ENCODE measurements at places on chromosomes 13 and 19.

DNA sequence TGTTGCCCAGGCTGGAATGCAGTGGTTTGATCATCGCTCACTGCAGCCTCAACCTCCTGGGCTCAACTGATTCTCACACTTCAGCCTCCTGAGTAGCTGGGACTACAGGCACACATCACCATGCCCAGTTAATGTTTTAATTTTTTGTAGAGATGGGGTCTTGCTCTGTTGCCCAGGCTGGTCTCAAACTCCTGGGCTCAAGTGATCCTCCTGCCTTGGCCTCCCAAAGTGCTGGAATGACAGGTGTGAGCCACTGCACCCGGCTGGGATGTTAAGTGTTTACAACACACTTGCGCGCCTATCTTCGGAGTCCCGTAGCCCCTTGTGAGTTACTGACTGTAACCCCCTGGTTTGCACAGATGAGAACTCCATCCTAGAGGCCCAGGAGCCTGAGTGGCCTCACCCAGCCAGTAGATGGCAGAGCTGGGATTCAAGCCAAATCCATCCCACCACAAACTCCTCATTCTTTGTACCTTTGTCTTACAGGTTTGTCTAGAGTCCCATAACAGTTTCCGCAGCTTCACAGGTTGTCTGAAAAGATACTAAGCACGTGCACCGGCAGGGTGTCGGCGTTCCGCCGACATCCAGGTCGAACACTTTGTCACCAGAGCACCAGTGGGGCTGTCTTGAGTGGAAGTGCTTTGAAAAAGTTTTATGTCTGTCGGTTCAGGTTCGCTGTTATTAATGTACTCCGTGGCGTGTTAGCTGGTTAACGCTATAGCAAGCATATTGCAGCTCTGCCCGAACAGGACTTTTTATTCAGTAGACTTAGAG is 14.7 kb downstream of the MAG start:
- DNase-seq = no peak

DNA sequence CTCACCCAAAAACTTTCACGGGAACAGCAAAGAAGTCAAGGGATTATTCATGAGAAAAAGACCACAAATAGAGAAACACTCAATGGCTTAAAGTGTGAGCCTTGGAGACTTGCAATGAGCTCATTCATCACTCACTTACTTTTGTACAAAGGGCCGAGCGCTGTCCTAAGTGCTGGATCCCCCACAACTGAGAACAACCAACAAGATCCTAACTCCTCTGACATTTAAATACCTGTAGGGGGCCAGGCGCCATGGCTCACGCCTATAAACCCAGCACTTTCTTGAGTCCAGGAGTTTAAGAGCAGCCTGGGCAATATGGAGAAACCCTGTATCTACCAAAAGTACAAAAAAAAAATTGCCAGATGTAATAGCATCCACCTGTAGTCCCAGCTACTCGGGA is 29.4 kb upstream of the ZNF507 start:
- DNase-seq = no peak

- DNase-seq = no peak
Measured at GRCh38 chr19:56273563-56274117, 1.1 kb downstream of the EDDM13 start.

DNA sequence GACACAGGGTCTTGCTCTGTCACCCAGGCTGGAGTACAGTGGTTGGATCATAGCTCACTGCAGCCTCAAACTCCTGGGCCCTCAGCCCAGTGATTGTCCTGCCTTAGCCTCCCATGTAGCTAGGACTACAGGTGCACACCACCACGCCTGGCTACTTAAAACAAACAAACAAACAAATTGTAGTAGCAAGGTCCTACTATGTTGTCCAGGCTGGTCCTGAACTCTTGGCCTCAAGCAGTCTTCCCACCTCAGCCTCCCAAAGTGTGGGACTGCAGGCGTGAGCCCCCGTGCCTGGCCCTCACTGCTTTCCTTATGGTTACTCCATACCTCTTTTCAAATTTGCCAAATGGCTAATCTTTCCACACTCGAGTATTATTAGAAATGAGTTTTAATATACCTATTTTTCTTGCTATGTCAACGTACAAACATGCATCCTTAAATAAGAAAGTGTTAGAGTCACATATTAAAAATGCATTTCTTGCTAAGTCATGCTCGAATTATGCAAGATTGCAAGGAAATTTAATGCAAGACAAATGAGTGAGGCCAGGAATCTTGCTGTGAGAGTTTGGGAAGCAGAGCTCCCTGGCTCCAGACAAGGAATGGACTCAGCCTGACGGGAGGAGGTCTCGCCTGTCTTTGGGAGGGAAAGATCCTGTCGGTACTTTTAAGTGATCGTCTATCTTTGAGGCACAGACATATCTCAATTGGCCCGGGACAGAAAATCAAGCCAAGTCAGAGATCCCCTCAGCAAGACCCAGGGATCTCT is 39.4 kb downstream of the RFX2 start:
- no peak for DNase-seq

DNA sequence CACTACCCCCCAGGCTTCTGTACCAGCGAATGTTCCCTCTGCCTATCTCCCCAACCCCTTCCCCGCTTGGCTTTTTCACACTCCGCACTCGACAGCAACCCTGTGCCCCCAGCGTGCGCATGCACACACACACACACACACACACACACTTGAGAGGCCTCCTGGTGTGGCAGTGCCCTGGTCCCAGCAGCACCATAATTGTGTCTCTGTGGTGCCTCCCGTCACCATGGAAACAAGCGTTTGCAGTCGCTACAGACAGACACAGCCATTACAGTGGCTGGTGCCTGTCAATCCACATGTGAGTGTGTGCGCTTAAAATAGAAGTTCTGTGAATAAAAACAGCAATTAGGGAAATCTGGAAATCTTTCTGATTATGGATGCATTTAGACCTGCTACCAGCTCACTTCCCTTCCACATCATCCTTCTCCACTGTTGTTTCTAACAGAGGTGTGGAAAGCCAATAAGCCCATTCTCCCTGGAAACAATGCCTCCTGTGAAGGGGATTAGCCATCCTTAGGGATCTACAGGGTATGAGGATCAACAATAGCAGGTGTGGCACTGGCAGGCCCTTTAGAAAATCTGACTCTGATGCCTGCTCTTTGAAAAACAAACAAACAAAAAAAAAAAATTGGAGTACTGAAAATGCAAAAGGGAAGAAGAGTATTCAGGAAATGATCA is 146.3 kb downstream of the DCLK1 start:
- no peak for DNase-seq

DNA sequence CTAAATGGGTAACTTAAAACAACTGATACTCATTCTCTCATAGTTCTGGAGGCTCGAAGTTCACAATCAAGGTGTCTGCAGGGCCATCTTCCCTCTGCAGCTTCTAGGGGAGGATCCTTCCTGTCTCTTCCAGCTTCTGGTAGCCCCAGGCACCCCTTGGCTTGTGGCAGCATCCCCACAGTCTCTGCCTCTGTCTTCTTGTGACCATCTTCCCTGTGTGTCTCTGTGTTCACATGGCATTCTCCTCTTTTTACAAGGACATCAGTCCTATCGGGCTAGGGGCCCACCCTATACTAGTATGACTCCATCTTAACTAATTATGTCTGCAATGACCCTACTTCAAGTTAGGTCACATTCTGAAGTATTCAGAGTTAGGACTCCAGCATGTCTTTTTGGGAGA is 73.5 kb downstream of the ANKRD10 start:
- no peak for DNase-seq

DNA sequence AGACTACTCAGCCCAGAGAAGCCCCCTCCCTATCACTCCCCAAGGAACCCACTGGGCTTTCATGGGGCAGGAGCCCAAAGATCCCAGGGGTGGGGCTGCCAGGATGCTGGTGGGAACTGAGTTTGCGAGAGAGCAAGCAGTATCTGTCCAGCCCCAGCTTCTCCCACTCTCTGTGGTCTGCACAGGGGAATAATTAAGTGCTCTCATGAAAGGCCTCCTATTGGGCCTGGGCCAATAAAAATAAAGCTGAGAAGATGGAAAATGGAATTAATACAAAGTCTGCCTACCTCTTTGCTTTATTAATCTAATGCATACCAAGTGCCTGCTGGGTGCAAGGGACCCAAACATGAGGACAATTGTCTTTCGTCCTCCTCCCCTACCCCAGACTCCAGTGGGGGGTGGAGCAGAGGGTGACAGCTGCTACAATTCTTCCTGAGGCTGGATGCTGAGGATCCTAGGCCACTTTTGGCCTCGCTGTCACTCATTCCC is 5.4 kb downstream of the DDX39A start:
- DNase-seq = no peak

DNA sequence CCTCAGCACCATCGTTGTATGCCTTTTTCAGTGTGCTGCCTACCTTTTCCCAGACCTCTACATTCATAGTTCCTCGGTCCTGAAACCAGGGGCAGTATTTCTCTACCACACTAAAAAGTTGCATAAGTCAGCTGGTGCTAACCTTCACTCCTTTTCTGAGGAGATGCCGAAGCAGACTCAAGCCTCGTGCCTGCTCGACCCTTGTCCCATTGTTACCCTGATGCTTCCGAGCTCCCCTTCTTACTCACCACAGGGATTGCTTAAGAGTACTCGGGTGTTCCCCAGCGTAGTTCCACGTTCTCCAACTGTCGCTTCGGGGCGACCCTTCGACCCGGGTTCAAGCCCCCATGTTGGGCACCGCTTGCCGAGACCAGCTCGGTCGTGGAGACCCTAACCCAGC is 19.0 kb upstream of the IL17D start:
- DNase-seq = no peak

DNA sequence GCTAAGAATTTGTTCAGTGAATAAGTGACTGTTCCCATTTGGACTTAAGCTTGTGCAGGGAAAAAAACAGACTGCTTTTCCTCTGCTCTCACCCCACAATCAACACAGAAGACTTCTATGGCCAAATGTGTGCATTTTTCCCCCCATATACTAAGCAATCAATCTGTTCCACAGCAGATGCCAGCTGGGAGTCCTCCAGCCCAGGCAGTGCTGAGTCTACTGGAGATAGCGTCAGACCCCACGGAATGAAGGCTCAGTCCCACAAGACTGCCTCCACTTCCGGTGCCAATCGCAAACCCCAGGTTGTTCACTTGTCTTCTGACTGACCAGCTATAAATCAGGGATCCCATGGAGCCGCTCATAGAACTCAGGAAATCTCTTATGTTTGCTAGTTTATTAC is 69.5 kb upstream of the ANKRD10 start:
- DNase-seq = no peak

DNA sequence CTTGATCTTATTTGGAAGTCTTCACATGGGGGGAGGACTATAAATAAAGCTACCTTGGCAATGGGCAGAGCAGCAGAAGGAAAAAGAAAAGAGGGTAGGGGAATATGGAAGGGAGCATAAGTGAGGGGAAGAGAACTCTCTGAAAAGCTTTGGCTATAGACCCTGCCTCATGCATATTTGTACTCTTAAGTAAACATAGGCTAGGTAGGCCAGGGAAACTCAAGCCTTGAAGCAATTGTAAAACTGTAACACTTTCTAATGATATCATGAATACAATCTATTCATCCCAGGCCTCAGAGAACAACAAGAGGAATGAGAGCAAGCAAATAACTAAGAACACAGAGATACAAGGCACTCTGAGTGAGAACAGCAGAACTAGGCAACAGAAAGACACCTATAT is 20.4 kb downstream of the MYCBP2 start:
- DNase-seq = no peak

- DNase-seq = no peak
Measured at GRCh38 chr19:23507446-23507845, 112.2 kb upstream of the ZNF91 start.

DNA sequence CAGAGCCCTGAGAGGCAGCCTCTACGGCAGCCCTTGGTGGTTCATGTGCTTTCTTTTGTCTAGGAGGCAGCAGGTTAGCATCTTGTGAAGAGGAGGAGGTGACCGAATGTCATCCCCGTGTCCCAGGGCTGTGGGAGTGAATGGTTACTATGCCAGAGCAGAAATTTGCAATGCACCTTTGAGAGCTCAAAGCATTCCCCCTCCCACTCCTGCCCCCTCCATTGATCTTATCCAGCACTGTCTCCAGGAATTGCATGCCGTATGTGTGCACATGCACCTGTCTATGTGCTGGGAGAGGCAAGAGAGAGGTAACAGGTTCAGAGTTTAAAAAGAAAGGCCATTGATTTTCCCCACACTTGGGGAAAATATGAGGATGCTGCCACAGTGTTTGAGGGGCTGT is 10.2 kb downstream of the RASL11A start:
- no peak for DNase-seq

DNA sequence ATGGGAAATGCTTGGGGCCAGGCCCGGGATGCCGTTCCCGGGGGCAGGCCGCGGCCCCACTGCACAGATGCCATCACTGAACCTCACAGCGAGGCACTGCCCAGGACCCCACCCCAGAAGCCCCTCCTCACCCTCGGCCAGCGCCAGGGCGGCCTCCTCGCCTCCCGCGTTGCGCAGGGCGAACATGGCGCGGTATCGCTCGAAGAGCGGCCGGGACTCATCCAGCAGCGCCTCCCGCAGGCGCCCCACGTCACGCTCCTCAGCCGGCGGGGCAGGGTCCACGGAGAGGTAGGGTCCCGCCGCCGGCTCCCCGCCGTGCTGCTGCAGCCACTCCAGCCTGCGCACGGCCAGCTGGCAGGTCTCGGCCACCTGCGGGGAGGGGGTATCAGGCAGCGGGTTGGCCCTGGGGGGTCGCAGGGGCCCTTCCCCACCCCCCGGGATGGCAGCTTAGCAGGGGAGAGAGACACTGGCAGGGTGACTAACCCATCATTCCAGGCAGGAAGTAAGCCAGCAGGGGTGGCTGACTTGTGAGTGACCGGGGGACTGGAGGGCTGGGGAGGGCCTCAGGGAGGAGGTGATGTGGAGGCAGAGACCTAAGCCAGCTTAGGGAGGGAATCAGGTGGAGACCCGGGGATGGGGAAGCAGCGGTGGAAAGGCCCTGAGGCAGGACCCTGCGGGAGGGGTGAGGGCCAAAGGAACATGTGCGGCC is 8.2 kb downstream of the DOHH start:
- no peak for DNase-seq

DNA sequence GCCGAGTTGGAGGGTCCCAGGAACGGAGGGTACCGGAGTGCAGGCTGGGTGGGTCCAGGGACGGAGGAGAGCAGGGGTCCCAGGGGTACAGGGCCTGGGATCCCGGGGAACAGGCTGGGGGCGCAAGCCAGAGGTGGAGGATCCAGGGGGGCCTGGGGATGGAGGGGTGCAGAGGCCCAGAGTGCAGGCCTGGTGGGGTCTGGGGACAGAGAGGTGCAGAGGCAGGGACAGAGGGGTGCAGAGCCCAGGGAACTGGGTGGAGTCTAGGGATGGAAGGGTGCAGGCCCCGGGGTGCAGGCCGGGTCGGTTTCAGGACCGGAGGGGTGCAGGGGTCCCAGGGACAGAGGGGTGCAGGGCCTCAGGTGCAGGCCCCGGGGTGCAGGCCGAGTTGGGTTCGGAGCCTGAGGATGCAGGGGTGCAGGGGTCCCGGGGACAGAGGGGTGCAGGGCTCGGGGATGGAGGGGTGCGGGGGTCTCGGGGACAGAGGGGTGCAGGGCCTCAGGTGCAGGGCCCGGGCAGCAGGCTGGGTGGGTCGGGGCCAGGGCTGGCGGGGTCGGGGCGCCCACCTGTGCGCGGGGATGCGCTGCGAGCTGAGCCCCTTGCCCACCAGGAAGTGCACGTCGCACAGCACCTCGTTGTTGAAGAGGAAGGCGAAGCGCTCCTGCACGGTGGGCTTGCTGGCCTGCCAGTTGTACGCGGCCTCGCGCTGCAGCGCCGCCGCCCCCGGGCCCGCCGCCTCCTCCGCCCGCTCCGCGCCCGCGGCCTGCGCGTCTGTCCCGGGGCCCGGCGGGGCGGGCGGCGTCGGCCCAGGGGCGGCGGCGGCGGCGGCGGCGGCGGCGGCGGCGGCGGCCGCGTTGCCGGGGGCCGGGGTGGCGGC is 545 bp downstream of the BTBD2 start:
- no peak for DNase-seq

Data from CD4-positive, alpha-beta T cell treated with Interleukin-4 for 4 hours (primary cell).